Inflammatory macrophage treated with lipopolysaccharide for 4 hours (primary cell): ENCODE measurements at places on chromosomes 7 and 10.
A peak's percentile ranks its signal among the peaks of the same experiment; 100 is the strongest.

- peak; percentile 24 for DNase-seq
These were observed 99.7 kb downstream of the MAPK8 start for GRCh38 chr10:48406204-48406603.

- peak; percentile 82 for DNase-seq
These were observed 88.8 kb upstream of the TNS3 start for GRCh38 chr7:47670729-47671128.

DNA sequence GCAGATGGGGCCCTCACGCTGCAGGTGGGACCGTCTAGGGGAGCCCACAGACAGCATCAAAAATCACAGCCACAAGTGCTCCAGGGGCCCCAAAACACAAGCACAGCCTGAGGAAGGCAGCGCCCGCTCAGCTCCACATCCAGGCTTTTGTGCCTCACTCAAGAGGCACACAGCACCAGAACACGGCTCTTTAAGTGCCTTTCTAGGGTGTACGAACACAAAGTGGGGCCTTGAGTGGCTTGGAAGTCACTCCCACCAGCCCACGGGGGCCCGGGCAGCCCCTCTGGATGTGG is 65.2 kb downstream of the DIP2C start:
- DNase-seq, result no peak

DNA sequence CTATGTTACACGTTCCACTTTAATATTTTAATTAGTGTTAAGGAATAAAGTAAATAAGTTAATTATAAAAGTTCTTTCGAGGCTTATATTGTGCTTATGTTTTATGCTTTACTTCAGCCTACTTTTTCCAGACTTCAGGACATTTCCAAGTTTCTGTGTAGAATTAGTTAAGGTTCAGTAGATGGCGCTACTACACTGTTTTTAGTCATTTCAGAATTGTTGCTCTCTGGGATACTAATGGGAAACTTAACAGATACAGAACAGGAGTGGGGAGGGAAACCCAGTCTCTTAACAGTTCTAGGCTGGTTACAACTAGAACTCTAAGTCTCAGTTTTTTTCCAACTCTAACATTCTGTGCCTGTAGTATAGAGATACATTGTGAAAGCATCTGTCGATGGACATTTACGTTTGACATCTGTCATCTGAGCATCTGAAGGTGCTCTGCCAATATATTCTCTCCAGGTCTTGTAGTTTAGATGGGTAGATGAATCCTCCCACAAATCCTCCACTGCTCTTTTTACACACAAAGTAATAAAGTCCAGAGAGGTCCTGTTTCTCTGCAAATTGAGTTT is 56.8 kb upstream of the FAM171A1 start:
- peak; percentile 2 for DNase-seq

GRCh38 chr10:75475460-75476182 is 44.2 kb downstream of the LRMDA start:
- DNase-seq, result no peak

GRCh38 chr10:70932392-70933196 is 44.2 kb upstream of the PCBD1 start:
- DNase-seq, result no peak

DNA sequence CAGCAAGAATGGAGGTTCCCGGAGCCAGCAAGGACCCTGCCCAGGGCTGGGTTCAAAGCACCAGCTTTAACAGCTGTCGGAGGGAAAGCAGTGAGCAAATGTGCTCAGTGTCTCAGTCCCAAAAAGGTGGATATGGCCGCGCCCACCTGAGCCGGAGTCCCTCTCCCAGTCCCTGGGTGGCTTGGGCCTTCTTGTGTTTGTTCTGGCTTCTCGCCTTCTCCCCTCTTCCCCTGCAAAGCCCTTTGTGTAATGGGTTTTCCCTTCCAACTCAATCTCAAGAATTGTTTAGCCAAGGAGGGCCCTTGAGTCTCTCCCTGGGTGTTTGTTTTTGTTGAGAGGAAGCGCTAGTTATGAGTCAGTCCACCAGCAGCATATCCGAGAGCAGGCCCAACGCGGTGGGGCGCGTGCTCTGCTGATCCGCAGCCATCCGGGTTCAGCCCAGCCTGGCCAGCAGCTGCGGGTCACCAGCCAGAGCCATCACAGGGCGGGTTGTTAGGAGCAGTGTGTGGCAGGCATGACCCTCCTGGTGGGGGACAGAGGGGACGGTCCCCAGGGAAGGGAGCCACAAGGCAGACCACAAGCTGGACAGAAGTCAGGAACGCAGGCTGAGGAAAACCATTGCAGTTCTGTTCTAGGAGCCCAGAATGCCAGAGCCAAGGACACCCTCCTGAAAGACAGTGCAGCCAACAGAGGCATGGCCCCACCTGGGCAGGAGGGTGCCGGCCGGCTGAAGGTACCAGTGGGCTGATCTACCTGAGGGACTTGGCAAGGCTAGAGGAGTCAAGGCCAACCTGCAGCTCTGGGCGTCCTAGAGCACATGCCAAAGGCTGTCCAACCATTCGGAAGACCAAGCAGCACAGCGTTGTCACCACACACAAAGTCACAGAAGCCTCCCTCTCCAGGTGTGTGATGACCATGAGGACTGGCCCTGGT is 21.3 kb downstream of the CALML3 start:
- no peak for DNase-seq

GRCh38 chr10:78415111-78415510 is 381.4 kb downstream of the RPS24 start:
- no peak for DNase-seq

GRCh38 chr7:83366629-83367028 is 203.9 kb upstream of the PCLO start:
- no peak for DNase-seq

- peak; percentile 54 for DNase-seq
These were observed at the start of gene GJC3 for GRCh38 chr7:99928994-99929729. TSS of gene GJC3 (minus strand) at chr7:99929620. CDS start at chr7:99929620, 0 bp downstream.

GRCh38 chr10:89414879-89415821 is 782 bp downstream of the IFIT5 start:
- DNase-seq, result peak; percentile 65

DNA sequence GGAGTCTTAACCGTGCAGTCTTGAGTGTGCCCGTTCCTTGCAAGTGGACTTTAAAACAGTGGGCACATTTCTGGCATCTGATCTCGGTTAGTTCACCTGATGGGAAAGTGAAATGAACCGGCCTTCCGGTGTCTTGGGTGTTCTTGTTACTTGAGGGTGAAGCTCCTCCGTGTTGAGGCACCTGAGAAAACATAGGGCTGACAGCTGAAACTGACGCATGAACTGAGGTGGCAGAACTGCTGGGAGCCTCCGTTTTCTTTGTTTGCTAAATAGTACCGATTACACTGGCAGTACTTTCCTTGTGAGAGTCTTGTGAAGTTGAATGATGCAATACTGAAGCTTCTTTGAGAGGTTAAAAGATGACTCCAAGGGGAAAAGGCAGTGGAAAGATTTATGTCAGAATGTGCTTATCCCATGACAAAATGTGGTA is 62.8 kb upstream of the SAMD8 start:
- peak; percentile 82 for DNase-seq

DNA sequence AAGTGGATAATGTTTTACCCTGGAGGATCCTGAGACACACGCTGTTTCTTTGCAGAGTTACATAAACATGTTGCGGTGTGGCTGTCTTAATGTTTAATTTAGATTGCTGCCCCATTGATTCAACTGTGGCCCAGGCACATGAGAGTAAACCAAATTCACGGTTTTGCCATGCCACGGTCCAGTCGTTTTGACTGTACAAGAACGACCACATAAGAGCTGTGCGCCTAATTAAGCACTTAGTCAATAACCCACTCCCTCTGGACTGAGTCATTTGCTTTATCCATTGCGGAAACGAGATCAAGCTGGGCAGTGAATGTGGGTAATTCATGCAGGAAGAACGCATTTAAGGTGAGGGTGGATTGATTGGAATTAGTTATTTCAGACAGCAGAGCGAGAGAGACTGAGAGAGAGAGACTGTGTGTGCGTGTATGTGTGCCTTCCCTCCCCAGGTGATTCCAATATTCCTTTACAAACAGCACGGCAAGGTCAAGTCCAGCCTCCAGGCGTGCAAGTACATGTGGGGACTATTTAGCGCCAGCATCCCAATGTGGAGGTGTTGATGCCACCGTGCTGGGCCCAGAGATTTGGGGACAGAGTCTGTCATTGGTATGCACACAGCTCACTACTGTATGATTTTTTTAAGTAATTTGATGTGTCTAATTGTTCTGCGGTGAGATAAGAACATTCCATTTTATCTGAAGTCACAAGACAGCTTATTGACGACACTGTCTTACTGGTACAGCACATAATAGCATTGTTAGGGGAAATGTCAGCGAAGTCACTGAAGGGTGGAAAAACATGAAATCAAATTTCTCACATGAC is 8.4 kb upstream of the TEX36 start:
- DNase-seq, result no peak

DNA sequence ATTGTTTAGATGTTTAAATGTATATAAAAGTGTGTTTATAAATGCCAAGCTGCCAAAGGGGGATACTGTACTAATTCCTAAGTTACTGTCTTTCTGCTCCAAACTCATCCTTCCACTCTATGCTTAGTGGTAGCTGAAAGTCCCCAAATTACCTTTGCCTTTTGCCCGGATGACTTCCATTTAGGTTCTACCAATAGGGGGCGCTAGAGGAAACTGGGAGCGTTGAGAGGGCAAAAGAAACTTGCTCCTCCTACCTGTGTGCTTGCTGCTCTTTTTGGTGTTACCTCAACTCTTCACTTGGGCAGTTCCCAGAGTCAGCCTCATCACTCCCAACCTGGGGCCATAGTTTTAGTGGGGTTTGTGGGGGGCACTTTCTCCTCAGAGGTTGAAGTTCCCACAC is 5.9 kb upstream of the OR2A25 start:
- peak; percentile 1 for DNase-seq

DNA sequence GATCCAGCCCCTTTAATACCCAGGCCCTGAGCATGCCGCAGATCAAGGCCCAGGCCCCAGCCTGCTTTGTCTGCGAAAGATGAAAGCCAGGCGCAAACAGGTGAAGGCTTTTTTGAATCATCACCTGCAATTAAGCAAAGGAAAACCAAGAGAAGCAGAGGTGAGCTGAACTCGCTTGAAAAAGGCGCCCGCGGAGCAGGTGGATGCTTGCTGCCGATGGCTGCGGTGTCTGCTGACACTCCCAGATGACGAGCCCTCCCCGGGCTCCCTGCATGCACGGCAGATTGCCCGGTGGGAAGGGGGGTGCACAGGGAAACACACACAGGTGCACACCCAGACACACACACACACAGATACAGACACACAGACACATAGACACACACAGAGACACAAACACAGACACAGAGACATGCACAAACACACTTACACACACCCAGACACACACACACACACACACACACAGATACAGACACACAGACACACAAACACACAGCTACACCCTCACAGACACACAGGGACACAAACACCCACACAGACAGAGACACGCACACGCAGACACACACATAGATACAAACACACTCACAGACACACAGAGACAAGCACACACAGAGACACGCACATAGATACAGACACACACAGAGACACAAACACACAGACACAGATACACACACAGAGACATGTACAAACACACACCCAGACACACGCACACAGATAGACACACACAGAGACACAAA is 142.6 kb upstream of the RNF32 start:
- no peak for DNase-seq
